BJ (cell line): ENCODE measurements at places on chromosomes 4 and X. TPM values are rescaled to one million over a fixed set of nuclear protein-coding genes. Genes with fewer than 3 reads are reported as not detected.

DNA sequence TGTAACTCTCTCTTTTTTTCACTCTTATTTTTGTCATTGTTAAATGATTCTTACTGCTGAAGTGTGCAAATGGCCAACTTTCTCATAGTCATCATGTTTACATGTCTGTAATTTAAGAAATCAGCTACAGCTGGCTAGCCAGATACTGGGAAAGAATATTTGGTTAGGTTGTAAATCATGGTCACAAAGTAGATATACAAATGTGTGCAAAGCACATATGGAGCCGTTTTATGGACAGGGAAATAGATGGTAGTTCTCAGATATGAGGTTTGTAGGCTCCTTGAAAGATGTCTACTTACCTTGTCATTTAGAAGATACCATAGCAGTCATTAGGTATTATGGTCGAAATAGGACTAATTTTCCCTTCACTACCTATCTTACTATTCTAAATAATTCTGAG lies 430.4 kb downstream of the ADGRL3 start:
- no peak for DNase-seq

Gene F11
- polyA plus RNA-seq, result not detected in 2 replicates

DNA sequence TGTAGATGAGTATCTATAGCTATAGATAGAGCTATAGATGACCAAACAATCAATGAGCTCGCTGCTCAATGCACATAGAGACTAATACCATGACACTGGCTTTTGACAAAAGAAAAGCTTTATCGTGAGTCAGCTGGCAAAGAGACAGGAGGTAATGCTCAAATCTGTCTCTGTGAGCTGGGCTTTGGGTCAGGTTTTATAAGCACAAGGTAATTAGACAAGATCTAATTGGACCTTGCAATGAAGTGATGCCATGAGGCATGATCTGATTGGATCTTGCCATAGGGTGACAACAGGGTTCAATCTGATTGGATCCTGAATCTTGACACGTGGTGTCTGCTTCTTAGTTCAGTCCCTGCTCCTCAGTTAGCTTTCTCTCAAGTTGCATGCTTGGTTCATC lies 180.7 kb upstream of the MXRA5 start:
- no peak for DNase-seq

Gene RRH
- polyA plus RNA-seq, result 0.05 and 0.20 TPM in 2 replicates

Gene NXF3
- 0.83 and 0.93 TPM in 2 replicates for polyA plus RNA-seq

Gene QRFPR
- polyA plus RNA-seq, result not detected in 2 replicates

DNA sequence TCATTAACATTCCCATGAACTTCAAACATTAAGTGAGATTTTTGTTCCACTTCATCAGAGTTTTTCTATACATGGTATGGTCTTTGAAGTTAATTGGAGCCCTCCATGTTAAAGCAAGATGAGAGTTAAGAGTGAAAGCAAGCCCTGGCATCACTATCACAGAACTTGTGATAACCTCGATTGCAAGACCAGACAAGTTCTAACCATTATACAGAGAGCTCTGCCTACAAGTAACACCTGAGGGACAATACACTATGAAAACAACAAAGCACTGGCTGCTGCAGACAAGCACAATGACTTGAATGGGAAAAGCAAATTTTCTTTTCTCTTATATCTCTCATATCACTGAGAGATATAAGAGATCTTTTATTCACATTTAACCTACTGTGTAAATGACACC lies 126.6 kb upstream of the GYPA start:
- DNase-seq, result no peak

DNA sequence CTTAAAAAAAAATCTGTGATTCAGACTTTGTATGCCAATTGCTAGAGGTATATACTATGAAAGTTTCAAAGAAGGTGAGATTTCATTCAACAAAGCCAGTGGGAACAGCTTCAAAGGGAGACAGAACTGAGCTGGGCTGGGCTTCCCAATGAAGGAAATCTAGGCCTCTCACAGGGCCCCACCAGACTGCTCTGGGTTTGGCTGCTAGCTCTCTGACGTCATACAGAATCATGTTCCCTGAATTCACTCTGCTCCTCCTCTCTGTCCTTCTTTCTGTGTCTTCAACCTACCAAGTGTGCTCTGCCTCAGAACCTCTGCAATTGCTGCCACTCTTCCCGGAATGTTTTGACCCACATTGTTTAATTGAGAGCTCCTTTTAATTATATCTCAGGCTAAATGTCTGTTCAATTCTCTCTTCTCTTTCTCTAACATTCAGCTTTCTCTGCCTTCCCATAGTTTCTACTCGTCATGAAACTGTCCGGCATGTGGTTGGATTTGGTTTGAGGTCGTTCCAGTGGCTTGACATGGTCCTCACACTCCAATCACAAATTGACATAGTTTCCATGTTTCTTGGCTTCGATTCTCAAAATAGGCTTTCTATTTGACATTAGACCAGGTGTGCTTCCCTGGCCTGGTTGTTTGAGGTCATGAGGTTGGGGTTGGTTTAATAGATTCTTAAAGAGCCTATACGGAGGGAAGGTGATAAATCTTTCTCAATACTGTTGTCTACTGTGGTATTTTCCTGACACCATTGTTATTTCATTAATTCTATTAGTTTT lies 282.1 kb upstream of the EMCN start:
- DNase-seq, result no peak

GRCh38 chr4:791898-792625 lies 33.9 kb downstream of the CPLX1 start:
- no peak for DNase-seq

GRCh38 chr4:1321946-1322650 lies 24.9 kb upstream of the UVSSA start:
- DNase-seq, result no peak

DNA sequence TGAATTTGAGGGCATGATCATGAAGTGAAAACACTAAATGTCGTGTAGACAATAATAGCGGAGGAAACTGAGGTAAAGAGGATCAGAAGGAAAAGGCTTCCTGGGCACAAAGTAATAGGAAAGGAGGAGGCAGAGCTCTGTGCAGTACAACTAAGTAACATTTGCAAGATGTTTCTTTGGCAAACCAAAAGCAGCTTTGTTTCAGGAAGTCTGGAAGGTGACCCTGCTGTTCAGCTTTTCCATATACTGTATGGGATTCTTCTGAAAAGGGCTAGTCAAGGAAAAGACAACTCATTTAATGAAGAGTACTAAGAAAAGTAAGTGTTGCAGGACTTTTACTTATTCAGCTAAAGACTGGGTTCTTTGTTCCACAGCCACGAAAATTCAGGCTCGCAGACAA lies 463.1 kb downstream of the PCDH7 start:
- DNase-seq, result no peak

DNA sequence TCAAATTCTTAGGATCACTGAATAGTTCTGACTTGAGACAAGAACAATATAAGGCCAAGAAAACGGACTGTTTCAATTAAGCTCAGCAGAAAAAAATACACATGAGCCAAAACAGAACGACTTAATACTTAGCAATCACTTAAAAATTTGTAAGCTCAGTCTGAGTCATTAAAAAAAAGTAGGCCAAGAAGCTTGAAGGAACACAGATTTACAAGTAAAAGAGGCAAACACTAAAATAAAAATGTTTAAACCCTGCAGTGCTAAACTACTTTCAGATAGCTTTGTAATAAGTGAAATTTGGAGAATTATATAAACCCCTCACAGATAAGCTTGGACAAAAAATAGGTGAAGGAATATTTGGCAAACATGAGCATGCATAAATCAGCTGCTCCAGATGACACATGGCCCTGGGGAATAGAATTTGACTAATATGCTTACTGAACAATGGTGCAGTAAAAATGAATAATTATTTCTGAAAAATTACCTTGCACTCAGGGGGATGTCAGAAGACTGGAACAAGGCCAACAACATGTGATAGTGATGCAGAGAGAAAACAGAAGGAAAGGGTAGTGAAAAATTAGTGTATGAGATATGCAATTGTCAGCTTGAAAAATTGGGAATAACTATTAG lies 49.6 kb downstream of the LNX1 start:
- peak; percentile 95 for DNase-seq

DNA sequence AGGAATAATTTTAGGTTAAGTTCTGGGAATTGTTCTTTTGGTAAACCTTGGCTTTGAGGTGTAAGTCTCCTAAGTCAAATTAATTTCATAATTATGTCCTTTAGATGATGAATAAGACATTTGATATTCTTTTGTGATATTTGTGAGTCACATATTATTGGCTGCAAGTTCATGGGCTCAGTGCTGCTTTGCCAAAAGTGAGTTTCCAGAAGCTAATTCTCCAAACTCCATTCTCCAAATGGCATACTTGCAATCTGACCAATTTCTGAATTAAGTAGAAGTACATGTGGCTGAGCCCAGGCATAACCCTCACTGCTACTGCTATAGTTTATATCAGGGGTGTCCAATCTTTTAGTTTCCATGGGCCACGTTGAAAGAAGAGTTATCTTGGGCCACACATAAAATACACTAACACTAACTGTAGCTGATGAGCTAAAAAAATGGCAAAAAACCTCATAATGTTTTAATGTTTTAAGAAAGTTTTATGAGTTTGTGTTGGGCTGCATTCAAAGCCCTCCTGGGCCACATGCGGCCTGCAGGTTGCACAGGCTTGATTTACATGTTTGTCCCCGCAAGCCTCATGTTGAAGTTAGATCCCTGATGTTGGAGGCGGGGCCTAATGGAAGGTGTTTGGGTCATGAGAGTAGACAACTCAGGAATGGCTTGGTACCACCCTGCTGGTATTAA lies 196.1 kb downstream of the ZNF330 start:
- no peak for DNase-seq

DNA sequence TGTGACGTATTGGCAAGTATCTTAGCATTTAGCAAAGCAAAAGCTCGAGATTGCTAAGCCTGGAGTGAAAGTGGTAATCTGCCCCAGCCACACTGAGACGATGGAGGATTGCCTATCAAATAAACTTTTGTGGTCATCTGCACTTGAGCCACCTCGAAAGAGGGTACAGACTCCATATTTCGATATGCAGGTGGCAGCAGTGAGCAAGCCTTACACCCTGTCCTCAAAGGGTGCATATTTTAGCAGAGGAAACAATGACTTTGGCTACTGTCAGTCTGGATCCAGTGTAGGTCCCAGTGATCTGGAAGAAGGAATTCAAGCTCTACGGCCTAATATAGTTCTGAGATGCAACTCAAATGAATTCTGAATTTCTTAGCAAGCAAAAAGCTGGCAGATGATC lies 153.9 kb downstream of the ATG4A start:
- no peak for DNase-seq

DNA sequence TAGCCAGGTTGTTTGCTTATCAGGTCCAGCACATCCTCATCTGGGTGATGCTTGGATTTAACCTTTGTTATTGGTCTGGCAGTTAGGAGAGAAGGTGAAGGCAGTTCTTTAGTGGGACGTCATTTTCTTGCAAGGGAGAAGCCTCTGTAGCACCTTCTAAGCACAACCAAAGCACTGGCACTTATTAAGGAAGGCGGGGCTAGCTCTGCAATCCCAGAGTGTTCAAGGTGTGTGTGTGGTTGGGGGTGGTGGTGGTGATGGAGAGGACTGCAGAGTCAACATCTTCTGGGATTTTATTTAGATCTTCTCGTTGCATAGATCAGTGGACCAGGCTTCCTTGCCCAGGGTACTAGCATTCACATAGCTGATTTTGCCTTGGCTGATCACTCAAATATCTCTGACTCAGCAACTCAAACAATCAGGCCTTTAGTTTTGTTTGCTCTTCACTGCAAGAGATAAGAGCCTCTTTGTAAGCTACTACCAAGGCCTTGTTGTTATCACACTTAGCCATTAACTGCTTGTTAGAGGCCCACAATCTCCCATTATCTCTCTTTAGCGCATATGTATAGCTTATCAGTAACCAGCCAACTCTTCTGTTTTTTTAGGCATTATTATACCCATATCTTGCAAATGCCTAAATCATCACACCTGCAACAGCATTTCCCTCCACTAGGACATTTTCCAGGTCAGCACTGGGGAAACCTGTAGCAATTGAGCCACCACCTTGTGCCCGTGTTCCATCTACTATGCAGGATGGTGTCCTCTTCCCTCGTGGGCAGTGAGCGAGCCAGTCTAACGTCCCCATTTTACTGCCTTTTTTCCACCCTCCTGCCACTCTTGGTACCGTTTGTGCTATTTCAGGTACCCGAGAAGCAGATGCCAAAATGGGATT lies 36.5 kb upstream of the LINC00632 start:
- no peak for DNase-seq

DNA sequence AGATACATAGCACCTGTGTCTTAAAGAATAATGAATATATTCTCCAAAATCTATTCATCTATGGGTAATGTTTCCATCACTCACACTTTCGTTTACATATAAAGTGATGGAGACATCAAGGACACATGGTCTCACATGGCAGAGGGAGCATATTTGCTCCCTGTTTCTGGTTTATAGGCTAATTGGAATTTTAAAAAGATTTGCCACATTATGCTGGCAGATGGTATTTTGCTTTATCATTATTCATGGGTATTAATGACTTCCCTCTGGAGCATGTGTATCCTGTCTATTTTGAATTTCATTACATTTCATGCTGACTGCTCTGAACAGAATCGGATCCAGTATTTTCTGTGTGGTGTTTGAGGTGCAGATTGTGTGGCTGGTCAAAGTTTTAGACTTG lies 79.0 kb downstream of the PDGFRA start:
- no peak for DNase-seq

- no peak for DNase-seq
These were observed 16.9 kb downstream of the SMIM10L2A start for GRCh38 chrX:135438734-135439043.

DNA sequence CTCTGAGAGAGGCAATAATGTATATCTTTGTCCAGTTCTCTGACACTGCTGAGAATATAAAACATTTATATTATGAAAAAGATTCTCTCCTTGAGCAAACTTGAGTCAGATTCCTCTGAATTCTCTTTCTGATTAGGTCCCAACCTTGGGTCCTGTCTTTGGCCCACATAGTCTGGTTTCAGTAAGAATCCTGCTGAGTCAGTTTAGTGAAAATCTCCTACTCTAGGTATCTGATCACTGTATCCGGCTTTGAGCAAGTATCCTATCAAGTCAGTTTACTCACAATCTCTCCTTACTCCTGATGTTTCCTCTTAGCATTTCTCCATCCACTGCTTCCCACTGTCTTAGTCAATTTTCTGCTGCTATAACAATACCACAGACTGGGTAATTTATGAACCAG lies 253.9 kb downstream of the OPHN1 start:
- DNase-seq, result no peak

- no peak for DNase-seq
These were observed 280.3 kb upstream of the KLF3 start for GRCh38 chr4:38383646-38384121.

DNA sequence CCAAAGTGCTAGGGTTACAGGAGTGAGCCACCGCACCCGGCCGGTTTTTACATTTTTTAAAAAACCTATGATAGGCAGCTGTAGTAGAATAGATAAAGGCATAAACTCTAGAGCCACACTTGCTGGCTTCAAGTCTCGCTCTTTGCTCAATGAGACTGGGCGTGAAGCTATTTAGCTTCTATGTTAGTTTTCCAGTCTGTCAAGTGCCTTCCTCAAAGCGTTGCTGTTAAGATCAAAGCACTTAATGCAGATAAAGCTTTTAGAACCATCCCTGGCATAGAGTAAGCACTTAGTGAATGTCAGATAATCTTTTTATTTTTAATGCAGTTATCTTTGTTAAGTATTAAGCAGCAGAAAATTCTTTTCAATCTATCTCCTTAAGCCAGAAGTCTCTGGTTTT lies 42.0 kb upstream of the BMPR1B start:
- no peak for DNase-seq

Gene RHOXF2B
- polyA plus RNA-seq, result not detected in 2 replicates

Gene SRPX2
- 47.3 and 52.7 TPM in 2 replicates for polyA plus RNA-seq

GRCh38 chr4:154349829-154350228 lies 141.8 kb downstream of the DCHS2 start:
- DNase-seq, result no peak

- no peak for DNase-seq
These were observed 39.2 kb upstream of the USP9X start for GRCh38 chrX:41045960-41046567.

Gene STATH
- not detected in 2 replicates for polyA plus RNA-seq

Gene SHROOM2
- 0.71 and 1.1 TPM in 2 replicates for polyA plus RNA-seq
